Stimulated activated CD8-positive, alpha-beta memory T cell treated with anti-CD3 and anti-CD28 coated beads, Interleukin-15, amount 100 ng/mL, for 48 hours (primary cell): ENCODE measurements at places on chromosomes 13 and 19.
A peak's percentile ranks its signal among the peaks of the same experiment; 100 is the strongest.

DNA sequence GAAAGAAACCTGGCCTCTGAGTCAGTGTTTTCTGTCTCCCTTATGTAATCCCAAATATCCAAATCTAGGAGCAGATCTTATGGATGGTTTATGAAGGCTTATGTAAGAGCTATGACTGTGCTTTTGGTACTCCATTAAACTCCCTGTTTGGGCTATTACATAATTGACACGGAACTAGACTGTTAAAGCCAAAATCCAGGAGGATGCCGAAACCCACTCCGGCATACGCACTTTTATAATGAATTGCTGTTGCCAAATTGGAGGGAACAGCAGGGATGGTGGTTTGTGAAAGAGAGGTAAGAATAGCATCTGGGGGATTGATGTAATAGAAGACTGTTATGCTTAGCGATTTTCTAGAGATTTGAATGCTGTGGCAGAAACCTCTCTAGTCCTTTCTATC is 2.0 kb downstream of the MTUS2 start:
- DNase-seq, result no peak

DNA sequence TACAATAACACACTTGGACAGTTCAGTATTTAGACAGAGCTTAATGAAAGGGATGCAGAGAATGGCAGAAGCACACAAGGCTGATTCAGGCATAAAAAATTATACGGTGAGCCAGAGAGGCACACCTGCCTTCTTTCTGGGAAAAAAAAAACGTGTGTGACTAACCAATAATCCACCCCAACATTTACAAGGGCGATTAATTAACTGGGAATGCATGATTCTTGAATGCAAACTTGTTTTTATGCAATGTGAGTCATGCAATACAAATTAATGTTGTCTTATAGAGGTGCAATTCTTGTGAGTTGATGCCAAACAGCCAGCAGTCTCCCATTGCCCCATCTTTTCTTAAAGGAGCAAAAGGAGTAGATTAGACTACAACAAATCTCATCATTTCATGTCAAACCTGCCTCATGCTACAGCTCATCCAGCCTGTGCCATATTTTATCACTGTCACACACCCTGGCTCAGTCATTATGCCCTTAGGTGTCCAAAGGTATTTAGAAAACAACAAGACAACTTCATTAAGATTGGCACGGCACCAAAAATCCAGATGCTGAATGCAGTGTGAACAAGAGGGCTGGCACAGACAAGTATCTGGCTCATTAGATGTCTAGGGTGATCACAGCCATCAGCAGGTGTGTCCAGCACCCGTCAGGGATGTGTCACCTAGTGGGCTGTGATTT is 721.1 kb downstream of the EFNB2 start:
- DNase-seq, result no peak

DNA sequence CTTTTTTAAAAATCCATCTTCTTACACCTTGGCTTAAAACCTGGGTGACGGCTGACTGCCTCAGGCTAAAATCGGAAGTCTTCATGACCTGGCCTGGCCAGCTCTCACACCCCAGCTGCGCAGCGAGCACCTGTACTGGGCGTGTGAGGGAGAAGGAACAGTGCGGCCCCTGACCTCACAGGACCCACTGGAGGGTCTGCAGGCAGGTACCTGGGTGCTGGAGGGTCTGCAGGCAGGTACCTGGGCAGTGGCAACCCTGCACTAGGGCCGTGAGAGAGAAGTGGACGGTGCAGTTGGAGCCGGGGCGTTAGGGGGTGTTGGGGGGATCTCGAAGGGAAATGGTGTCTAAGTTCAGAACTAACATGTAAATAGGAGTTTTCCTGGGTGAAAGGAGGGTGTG is 144.3 kb downstream of the STK24 start:
- DNase-seq, result no peak

- DNase-seq, result no peak
Measured at GRCh38 chr19:29389495-29389894, 136.3 kb upstream of the VSTM2B start.

DNA sequence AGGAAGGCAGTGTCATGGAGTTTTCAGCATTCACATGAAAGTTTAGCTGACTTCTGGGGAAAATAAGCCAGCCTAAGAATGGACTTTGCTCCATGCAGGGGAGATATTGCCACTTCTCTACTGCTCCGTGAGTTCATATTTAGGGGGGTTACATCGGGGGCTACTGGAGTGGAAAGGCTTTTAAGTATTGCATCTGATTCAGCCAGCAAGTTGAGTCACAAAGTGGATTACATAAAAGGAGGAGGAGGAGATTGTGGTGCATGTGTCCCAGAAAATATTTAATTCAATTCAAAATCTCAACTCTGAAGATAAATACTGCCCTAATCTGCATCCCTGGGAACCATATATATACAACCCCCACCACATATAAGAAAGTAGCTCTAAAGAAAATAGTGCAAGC is 617.2 kb downstream of the DCT start:
- no peak for DNase-seq

GRCh38 chr13:97928301-97928700 is 25.2 kb upstream of the IPO5 start:
- no peak for DNase-seq

DNA sequence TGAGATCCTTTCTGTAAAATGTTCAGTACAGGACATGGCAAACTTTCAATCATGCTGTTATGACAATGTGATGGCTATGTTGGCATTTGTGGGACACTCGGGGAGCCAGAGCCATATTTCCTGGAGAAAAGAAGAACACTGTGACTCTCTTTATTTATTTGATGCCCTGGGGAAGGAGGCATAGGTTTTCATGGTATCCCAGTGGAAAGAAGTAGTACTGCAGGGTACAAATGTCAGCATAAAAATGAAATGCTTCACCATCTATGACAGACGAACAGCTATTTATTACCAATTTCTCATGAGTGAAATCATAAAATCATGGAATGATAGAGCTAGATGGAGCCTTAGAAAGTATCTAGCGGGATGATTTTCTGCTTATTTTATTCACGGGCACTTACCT is 217.1 kb downstream of the COL4A1 start:
- DNase-seq, result no peak

- no peak for DNase-seq
Measured at GRCh38 chr13:30727491-30728355, 7.6 kb upstream of the ALOX5AP start.

DNA sequence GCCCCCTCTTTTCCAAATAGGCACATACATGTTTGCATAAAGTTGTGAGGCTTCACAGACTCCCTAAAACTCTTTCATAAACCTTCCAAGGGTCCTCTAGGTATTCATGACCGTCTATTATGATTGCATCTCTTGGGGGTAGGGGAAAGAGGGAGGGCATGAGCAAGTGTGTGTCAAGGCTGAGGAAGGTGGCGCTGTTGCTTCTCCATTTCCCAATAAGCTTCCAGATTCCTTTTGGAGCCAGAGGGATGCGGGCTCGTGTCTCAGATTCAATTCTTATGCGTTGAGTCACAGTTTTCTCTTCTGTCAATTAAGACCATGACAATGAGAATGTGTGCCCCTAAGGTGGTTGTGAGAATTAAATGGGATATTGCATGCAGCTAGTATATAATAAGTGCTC is 51.0 kb upstream of the CYP2A7 start:
- no peak for DNase-seq

DNA sequence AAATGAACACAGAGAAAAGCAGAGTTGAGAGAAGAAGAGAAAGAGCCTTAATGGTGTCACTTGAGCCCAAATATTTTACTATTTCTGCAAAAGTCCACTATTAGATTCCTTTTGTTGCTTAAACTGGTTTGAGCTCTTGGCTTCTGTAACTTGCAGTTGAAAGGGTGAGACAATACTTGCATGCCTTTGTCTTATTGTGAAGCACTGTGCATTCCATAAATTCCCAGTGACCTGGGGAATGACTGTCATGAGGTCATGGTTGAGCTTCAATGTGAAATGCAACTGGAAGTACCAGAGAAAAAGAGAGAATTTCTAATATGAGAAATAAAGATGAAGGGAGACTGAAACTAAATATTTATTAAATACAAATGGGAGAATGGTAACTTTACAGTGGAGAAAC is 310.9 kb downstream of the TDRD3 start:
- DNase-seq, result no peak

DNA sequence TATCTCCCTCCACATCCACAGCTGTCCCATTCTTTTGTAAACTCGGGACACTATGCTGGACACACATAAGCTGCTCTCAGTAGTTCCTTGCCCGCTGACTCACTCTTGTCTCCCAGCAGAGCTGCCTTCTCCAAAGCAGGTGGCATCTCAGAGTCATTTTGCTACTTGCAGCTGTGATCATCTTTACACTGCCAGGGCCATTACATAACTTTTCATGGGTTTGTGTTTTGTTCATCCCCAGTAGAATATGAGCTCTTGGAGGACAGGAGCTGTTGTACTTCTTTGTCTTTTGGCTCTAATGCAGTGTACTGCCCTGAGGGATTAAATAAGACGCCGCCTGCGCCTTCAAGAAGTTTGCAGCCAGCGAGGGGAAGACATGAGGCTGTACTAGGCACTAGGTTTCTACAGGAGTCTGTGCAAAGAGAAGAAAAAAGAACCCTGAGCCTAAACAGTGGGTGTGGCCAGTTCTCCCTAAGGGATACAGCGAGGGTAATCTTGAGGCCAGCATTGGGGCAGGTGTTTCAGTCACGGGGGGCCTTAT is 40.8 kb upstream of the GPR183 start:
- DNase-seq, result no peak

GRCh38 chr13:110394371-110394841 is 87.3 kb downstream of the COL4A2 start:
- no peak for DNase-seq

- peak; percentile 24 for DNase-seq
Measured at GRCh38 chr13:46295491-46296114, 83.9 kb downstream of the LRRC63 start.

GRCh38 chr13:112740502-112741131 is 50.8 kb downstream of the ATP11A start:
- no peak for DNase-seq

GRCh38 chr13:33490461-33491327 is 205.1 kb upstream of the STARD13 start:
- no peak for DNase-seq

GRCh38 chr13:100899720-100900316 is 225.2 kb upstream of the TMTC4 start:
- DNase-seq, result no peak

DNA sequence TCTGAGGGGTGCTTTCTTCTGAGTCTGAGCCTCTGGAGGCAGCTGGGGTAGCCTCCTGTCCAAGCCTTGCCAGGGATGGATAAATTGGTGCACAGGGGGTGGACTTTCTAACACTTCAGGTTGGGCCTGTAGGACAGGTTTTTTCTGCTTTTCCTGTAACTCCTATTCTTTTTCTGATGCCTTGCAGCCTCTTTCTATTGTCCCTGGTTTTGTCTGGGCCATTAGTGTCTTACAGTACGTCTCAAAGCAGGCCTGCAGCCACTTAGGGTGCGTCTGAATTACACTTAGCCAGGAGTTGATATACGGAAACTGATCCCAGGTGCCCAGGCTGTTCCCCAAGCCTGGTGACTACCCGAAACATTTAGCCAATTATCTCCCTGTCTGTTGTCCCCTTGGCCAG is 213.3 kb upstream of the HTR2A start:
- DNase-seq, result no peak

GRCh38 chr19:43551399-43552197 is 18.6 kb downstream of the ZNF575 start:
- no peak for DNase-seq

DNA sequence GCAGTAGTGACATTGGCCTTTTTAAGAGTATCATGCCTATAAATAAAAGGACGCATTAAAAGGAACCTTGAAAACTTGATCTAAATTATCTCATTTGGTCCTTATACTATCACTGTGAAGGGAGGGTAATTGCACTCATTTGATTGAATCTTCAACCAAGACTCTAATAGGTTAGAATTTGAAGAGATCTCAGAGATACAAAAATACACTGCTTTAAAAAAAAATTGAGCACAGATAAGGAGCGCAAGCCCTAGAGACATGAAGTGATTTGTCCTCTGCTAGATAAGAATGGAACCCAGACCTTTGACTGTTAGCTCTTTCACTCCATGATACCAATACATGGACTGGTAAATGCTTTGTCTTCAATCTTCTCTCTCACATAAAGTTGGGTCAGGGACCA is 58.2 kb upstream of the RXFP2 start:
- DNase-seq, result no peak

- no peak for DNase-seq
Measured at GRCh38 chr19:46378268-46378667, 31.4 kb downstream of the PPP5C start.

DNA sequence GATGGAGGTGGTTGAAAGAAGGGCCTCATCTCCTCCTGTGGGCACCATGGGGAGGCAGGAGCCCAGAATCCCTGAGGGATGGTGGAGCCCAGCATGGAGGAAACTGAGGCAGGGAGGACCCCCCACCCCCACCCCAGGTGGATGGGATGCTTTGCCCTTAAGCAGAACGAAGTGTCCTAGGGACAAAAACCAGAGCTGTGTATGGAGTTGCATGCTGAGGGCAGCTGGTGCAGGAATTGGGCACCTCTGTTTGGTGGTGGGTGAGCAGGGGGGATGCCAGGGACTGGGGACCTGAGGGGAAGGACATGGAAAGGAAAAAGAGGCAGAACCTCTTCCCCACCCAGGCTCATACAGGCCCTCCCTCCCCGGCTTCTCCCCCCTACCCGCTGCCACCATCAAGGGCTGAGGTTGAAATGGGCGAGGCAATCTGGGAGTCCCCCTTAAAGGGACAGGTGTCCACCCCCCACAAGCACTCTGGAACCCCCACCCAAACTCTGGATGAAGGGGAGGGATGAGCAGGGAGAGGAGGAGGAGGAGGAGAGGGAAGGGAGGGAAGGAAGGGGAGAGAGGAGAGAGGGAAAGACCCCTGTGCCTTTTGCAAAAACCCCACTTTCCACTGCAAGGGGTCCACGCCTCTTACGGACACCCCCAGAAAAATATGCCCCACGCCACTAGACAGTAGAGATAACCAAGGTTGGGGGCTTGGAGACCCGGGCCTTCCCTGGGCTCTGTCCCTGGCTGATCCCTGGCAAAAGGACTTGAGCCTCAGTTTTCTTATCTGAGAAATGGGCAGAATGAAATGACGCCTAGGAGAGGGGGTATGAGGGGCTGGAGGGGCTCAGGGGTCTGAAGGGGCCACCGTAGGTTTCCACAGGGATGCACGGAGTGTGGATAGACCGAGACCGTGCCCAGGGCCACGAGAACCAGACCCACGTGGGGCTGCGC is 5.9 kb downstream of the ONECUT3 start:
- no peak for DNase-seq

GRCh38 chr13:29473166-29473565 is 122.3 kb downstream of the SLC7A1 start:
- no peak for DNase-seq

GRCh38 chr13:113654175-113654560 is 3.8 kb downstream of the ATP4B start:
- no peak for DNase-seq

GRCh38 chr19:48283908-48284307 is 14.0 kb downstream of the ZNF114 start:
- no peak for DNase-seq

DNA sequence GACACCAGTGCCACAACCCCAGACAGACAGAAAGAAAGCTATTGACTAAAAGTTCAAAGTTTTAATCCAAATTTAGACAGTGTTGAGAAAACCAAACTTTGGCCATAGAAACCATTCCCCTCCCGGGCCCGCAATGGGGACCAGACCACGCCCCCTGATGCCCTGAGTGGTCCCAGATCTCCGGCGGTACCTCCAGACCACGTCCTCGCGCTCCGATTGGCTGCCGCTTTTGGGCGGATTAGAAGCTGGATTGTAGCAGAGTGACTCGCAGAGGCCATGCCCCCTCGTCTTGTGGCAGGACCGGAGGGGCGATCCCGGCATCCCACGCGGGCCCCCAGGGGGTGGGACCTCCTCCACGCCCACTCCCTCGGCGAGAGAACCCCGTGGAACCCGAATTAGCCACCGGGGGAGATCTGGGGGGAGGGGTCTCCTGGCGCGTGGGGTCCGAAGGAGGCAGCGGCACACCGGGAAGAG is 797 bp upstream of the HSD17B14 start:
- peak; percentile 80 for DNase-seq

- no peak for DNase-seq
Measured at GRCh38 chr13:44354884-44355283, 18.7 kb upstream of the SERP2 start.
